ENCODE measurements at places on chromosomes 16 and 17.

DNA sequence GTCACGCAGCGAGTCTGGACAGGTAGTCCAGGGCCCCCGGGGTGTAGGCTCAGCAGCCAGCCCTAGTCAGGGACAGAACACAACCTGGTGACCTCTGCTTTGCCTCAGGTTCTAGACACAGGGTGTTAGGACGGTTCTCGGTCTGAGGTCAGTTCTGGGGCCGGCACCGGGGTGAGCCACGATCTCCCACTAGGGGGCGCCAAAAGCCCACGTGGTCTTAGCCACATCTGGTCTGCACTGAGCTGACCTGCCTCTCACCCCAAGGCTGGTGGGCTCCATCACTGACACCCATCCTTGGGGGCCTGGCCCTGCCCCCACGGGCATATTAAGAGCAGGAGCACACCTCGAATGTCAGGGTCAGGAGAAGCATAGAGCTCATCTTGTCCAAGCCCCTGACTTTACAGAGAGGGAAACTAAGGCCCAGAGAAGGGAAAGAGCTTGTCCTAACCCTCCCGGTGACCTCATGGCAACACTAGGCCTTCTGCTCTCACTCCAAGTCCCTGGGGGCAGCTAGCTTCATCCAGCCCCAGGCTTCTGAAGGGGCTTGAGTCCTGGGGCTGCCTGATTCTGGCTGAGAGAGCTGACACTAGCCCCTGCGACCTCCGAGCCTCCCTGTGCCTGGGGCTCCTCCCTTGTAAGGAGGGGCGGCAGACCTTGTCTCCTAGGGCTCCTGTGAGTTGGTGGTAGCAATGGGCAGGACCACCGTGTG lies 9.0 kb downstream of the SLC5A10 start:
- no peak for DNase-seq

- no peak for DNase-seq
Observed at GRCh38 chr16:74748616-74749026, 26.0 kb downstream of the FA2H start.

GRCh38 chr17:31494259-31495021 lies 103.0 kb downstream of the RAB11FIP4 start:
- DNase-seq, result no peak

- DNase-seq, result no peak
Observed at GRCh38 chr16:3646348-3646920, 8.1 kb upstream of the DNASE1 start.

DNA sequence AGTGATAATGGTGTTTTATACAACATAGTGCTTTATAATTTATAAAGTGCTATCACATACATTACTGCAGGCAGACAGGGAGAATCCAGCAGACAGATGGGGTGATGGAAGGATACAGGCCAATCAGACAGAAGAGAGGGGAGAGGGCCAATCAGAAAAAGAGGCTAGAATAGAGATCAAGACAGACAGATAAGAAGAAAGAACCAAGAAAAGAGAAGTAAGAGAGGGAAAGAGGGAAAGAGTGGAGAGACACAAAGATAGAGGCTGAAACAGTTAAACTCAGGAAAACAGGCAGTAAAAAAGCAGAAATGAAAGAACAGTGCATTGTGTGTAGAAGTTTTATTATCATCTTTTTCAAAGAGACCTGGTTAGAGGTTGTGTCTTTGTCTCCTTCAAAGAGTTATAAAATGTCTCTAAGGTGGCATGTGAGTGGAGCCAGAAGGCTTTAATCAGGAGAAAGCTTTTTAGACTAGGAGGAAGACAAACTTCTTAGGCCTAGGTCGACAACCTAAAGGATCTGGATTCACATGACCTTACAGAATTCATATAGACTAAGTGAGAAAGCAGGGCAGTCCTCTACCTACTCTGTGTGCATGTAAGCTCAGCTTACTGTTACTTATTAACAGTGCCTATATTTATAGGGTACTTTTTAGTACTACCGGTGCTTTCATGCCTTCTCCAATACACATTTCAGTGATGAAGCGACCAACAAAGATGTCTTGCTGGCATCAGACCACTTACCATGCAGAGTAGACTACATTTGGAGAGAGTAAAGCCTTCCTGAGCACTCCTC lies 8.3 kb upstream of the CHD3 start:
- no peak for DNase-seq

GRCh38 chr17:76820039-76820438 lies 48.2 kb upstream of the MGAT5B start:
- no peak for DNase-seq

DNA sequence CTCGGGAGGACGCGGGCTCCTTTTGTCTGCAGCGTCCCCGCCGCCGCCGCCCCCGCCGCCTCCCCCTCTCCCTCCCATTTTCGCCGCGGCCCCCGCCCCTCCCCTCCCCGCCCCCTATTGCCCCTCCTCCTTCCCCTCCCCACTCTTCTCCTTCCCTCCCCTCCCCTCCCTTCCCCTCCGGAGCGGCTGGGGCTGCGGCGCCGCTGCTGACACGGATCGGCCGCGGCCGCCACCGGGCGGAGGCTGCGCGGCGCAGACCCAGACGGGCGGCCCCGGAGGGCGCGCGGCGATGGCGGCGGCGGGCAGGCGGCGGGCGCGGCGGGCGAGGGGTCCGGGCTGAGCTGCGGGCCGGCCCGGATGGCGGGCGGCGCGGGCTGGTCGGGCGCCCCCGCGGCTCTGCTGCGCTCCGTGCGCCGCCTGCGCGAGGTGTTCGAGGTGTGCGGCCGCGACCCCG lies at the start of gene RAB11FIP4:
Gene RAB11FIP4, plus strand, starts transcription at position 180 of the 454 bp plus-strand sequence. Its CDS starts 178 bp downstream, at position 358.
- DNase-seq, result no peak

DNA sequence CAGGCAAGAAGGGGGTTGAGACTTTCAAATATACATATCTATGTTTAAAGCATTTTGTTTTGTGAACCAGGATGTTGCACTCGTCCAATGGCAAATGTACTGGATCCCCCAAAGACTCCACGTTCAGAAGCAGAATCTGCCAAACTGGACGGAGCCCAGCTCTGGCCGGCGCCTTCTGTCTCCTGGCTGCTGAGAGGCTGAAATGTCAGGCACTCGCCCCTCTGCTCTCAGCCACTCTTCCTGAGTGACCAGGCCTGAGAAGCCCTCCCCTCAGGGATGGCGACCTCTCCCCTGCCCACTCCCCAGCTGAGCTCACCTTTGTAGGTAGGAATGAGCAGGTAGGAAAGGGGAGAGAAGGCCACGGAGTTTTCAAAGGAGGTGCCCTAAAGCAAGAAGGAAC lies 187.5 kb upstream of the FOXF1 start:
- DNase-seq, result no peak

DNA sequence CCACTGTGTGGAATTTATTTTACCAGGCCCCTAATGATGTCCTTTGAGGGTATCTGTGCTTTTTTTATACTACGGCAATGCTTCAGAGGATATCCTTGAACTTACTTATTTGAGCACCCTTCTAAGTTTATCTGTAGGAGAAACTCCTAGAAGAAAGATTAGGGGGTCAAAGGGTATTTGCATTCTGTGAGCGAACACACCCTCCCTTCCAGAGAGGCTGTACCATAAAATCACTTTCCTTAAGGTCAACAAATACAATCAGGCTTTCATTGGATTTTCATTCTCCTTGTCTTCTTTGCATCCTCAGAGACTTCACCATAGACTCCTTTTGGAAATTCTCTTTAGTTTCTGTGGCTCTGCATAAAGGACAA lies 4.7 kb upstream of the C1QTNF1 start:
- no peak for DNase-seq

- no peak for DNase-seq
Observed at GRCh38 chr17:34874478-34874877, 86.8 kb downstream of the CCT6B start.

- DNase-seq, result no peak
Observed at GRCh38 chr16:995087-995486, 13.5 kb downstream of the SOX8 start.

DNA sequence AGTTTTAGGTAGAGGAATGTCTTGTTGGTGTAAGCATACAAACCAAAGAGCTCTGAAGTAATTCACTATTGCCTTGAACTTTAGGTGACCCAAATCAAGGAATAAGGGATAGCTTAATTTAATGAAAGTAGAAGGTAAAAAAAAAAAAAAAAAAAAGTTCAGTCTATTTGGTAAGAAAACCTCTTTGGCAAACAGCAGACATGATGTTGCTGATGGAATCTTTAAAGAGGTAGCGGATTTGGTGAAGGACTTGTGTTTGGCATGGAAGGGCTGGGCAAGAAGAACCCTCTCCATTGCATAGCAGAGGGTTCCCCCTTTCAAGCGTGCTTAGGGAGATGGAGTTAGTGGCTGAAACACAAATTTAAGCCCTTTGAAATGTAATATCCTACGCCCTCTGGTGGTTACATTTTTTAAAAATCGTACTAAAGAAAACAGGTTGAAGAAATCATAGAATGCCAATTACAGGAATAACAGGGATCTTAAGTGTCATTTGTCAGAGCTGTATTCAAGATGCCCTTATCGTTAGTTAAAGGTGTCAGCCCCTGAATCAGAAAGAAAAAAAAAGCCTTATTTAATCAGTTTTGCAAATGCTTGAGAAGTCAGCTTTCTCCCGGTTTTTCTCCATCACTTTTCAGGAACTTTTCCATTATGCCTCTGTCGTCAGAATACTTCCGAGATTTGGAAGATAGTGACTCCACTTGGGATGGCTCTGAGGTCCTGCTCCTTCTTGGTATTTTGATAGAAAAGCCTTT lies 383.1 kb downstream of the KCNJ2 start:
- no peak for DNase-seq

DNA sequence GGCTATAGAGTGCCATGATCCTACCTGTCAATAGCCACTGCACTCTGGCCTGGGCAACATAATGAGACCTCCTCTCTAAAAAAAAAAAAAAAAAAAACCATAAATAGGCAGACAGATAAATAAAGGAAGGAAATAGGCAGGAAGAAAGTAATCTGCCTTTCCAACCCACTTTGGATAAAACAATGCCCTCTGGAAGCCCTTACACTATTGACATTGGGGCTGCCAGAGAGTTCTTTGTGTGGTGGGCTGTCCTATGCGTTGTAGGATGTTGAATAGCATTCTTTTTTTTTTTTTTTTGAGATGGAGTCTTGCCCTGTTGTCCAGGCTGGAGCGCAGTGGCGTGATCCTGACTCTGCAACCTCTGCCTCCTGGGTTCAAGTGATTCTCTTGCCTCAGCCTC lies 7.2 kb upstream of the RFWD3 start:
- DNase-seq, result no peak

Measured in vagina (tissue), 2 donors.